ENCODE measurements at places on chromosomes 2 and 18.
A peak's percentile ranks its signal among the peaks of the same experiment; 100 is the strongest.

- no peak for DNase-seq
These were observed 17.3 kb downstream of the SPOPL start for GRCh38 chr2:138518860-138519259.

- no peak for DNase-seq
These were observed 269.2 kb downstream of the LRATD1 start for GRCh38 chr2:14901737-14902136.

DNA sequence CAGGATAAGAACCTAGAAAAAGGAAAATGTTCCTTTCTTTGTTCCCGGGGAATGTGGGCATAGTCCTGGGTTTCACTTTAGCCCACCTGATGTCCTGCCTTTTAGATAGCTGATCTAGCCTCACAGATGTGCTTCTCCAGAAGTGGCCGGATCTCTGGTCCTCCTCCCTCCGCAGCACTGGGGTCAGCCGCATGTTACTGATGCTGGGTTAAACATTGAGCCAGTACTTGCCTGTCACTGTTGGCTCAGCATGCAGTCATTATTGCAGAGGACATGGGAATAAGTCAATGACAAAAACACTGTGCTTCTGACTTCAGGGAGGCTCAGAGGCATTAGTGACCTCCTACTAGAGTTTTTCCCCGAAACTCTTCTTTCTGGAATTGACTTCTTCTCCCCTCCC, 27.6 kb downstream of the NCK2 start:
- DNase-seq, result no peak

DNA sequence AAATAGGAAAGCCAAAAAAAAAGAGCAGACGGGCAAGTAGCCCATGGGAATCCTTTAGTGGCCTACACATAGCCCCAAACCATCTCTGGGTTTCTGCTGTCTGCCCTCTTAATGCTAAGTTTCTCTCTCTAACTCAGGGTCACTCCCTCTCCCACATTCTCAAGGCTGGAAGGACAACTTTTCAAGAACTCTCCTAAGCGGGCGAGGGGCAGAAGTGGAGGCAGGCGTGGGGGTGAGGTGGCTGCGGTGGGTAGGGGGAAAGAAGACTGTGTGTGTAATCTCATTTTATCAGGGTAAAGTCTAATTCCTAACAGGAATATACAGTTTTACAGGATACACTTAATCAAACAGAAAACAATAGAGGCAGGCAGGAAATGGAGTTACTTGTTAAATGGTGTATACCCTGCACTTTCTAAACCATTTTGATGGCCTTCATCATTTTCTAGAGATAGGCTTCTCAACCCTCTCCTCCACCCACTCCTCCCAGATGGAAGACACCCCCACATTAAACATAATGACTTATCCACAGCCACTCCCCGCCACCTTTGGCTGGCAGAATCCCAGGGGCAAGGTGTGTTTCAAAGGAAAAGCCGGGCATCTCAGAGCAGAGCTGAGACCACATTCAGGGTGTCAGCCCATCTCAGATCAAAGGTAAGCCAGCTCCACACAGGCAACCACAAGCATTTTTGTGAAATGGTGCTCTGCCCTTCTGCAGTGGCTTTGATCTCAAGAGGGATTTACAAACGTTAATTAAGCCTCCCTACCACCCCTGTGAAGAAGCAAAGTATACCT, 6.8 kb downstream of the SMAD7 start:
- DNase-seq, result no peak

GRCh38 chr2:21916934-21917522, 793.3 kb downstream of the TDRD15 start:
- DNase-seq, result peak; percentile 36

- peak; percentile 37 for DNase-seq
These were observed 36.7 kb downstream of the MCFD2 start for GRCh38 chr2:46878886-46879285.

DNA sequence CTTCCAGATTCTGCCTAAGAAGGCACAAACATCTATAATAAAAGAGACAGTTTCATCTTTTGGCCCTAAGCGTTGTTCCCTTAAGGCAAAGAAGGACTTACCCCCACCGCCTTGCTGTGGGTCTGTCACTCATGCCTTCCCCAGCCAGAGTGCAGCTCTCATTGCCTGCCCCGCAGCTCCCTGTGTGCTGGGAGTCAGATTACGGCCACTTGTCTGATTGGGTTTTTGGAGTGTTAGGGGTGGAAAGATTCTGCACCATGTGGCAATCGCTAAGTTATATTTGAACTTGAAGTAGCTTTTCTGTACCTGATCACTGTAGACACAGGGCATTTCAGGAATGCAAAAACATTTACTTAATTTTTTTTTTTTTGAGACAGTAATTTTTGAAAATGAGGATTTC, at the start of gene AQP4:
Gene AQP4 (minus strand): TSS at position 151 of the 400 bp plus-strand sequence. CDS start 18 bp downstream, at position 133.
- peak; percentile 7 for DNase-seq

DNA sequence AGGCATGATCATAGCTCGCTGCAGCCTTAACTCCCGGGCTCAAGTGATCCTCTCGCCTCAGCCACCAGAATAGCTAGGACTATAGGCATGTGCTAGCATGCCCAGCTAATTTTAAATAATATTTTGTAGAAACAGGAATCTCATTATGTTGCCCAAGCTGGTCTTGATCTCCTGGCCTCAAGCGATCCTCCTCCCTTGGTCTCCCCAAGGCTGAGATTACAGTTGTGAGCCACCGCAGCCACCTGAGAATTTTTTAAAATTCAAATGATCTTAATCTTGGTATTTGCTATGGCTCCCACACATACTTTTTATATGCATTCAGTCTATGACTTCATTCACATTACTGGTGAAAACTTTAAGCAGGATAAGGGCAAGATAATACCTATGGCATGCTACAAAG, 13.1 kb downstream of the KRCC1 start:
- DNase-seq, result no peak

DNA sequence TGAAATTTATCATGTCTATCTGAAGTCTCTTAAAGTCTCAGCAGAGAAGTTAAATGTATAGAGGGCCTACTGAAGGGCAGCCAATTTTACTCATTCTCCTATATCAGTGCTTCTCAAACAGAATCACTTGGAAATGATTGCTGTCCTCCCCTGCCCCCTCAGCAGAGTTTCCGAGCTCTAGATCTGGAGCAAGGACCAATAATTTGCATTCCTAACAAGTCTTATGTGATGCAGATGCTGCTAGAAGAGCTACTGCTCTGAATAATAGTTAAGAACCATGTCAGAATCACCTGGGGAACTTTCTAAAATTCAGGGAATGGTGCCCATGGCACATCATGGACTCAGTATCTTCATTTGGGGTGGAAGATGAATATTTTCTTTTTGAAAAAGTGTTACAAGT, 105.6 kb upstream of the EPHA4 start:
- peak; percentile 60 for DNase-seq

DNA sequence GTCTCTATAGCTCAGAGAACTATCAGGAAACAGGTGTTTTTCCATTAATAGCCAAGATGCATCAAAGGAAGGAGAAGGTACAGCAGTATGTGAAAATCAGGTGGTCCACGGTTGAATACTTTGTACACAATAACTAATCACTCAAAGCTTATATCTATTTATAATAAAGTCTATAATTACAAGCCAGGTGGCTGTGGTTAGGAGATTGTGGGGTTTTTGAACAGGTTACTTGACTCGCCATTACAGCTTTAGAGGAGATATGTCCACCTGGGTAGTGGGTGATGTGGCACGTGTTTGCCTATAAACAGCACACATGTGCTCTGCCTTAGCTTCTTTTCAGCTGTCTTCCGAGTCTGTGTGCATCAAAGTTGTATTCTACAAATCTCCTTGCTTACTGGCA, 892.2 kb upstream of the ZEB2 start:
- no peak for DNase-seq

DNA sequence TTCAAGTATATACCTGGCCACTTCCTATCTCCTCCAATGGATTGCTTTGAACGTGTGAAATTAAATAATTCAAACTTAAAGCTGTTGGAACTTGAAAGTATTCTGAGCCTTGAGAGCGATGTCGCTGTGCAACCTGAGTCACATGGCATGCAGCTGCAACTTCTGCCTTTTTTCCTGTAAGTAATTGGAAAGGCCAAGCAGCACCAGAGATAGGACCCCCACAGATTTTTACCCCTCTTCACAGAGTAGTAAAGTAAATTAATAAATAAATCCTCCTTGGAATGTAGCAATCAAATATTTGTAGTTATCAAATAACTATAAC, 3.2 kb upstream of the RNF149 start:
- no peak for DNase-seq

GRCh38 chr2:188158337-188159100, 133.2 kb upstream of the GULP1 start:
- DNase-seq, result no peak

DNA sequence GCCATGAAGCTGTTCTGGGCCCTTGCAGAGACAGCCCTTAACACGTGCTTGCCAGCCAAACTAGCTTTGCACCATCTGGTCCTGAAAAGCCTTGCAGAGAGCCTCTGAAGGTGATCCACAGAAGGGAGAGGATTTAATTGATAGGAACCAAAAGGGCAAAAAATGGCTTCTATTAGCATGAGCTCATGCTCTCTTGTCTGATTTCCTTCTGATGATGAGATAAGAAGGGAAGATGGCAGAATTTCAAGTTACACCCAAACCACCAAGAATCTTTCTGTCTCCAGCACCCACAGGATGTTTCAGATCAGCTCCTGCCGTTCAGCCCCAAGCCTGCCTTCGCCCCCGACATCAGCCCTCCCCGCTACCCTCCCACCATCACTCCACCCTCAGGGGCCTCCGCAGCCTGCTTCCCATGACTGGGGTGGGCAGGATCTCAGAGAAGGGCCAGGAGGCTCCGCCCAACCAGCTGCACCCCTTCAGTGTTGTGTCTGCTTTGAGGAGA, 23.4 kb upstream of the GLI2 start:
- DNase-seq, result peak; percentile 63

DNA sequence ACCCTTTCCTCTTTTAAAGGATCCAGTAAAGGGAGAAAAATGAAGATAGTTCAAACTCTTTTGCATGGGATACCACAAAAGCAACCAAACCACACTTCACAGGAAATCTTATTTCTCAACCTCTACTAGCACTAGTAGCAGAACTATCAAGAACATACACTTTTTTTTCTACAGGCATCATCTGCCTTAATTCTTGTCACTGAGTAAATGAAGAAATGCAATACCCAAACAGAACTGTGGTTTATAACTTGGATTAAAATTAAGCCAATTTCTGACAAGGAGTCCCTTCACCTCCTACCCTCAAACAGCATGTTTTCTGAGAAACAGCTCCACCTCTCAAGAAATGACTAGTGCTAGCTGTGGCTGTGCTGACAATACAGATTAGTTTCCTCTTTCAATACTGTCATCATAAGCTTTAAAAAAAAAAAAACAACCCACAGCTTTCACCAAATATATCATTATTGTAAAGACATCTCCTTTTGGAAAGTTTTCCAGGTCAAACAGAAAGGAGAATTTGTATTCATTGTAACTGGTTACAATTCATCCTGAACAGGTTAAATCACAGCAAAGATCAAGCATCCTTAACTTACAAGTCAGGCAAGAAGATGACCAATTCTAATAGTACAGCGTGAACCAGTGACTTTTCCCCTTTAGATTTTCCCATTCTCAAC, 44.4 kb downstream of the PTPN2 start:
- no peak for DNase-seq

DNA sequence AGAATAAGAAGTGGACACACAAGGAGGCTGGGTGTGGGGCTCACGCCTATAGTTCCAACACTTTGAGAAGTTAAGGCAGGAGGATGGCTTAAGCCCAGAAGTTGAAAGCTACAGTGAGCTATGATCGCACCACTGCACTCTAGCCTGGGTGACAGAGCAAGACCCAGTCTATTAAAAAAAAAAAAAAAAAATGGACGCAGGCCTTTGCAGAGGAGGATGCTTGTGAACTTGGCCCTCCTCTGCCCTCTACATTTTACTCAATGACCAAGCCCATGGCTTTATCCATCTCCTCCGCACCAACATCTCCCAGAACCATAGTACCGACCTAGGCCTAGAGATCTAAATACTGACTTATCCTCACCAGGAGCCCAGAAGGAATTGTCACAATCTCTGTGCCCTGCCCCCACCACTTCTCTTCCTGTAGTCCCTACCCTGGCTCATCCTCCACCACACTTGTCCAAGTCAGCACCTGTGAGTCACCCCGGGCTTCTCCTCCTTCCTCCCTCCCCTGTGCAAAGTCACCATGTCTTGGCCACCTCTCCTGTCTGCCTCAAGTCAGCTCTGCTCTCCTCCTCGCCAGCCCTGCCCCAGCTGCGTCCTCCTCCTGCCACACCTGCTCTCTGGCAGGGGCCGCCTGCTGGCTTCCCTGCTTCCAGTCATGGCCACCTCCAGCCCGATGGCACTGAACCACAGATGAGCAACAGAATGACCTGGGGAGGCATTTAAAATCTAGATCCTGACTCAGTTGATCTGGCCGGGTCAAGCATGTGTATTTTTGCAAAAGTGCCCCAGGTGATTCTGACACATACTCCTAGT, 35.8 kb upstream of the ASPRV1 start:
- no peak for DNase-seq

- no peak for DNase-seq
These were observed 339.8 kb upstream of the CDH7 start for GRCh38 chr18:65411061-65411460.

DNA sequence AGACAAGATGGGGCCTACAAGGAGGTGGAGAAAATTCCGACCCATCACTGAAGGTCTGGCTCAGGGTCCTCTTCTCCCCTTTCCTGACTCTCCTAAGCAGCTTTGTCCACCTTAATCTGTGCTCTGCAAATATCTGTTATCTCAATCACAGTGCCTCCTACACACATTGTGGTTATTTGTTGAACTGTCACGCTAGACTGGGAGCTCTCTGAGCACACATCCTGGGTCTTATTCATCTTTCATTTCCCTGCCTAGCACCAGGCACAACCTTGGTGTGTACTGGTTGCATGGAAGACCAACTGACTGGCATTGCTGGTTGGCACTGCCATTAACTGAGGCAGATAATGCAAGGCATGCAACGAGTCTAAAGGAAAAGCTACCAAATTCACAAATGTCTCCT, 122.9 kb upstream of the ST6GAL2 start:
- no peak for DNase-seq

DNA sequence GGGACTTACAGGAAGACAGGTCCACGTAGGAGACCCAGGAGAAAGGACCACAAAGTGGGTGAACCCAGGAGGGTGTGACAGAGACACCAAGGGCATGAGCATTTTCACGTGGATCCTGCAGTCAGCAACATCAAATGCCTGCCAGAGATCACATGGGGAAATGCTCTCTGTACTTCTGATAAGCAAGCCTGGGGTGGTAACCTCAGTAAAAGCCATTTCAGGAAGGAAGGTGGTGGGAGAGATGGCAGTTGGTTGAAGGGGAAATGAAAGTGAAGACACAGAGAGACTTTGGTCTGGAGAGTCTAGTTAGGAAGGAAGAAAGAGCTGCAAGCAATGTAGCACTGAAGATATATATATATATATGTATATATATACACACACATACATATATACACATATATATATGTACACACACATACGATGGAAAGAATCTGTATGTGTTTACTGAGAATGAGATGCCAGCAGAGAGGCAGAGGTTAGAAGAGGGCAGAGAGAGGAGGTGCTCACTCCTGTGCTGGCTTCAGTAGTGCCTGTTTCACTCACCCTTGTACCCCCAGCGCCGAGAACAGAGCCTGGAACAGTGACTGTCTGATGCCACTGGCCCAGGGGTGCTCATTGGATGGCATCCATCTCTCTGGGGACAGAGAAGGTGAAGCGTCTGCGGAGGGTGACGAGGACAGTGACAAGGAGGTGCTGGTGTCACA, 314.9 kb downstream of the AFF3 start:
- DNase-seq, result no peak

- DNase-seq, result peak; percentile 10
These were observed 7.6 kb upstream of the CHST10 start for GRCh38 chr2:100425107-100425506.

- peak; percentile 66 for DNase-seq
These were observed 15.9 kb downstream of the C2orf74 start for GRCh38 chr2:61177727-61178549.

GRCh38 chr18:8153887-8154583, 455.2 kb upstream of the RAB12 start:
- DNase-seq, result no peak

GRCh38 chr2:230938098-230938497, 13.1 kb upstream of the GPR55 start:
- no peak for DNase-seq
